NCI-H460 (cell line): ENCODE measurements at places on chromosomes 16 and 17. TPM values are rescaled to one million over a fixed set of nuclear protein-coding genes. Genes with fewer than 3 reads are reported as not detected.

DNA sequence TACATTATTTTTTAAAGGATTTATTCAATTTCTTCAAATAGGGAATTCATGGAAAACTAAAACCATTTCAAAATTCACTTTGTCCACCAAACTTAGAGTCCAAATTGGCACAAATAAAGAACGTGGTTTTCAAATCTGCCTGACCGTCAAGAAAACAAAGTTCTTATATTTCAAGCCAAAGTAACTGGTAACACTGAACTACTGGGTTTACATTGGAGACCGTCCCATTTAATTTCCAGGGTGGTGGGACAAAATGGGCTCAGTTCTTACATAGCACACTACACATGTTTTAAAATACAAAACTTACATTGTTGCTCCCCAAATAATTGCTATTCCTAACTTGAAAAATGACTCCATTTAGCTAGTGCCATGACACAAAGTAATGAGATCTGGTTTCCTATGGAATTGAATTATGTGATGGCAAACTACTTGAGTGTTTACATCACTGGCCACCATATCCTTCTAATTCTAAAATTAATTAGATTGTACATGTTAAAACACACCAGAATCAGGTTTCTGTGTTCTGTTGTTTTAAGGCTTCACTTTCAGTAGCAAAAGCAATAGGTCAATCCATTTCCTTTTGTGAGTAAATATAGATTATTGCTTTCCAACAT lies 6.5 kb downstream of the PSME3IP1 start:
- DNase-seq, result no peak

GRCh38 chr16:8053437-8053836 lies 536.9 kb downstream of the TMEM114 start:
- no peak for DNase-seq

DNA sequence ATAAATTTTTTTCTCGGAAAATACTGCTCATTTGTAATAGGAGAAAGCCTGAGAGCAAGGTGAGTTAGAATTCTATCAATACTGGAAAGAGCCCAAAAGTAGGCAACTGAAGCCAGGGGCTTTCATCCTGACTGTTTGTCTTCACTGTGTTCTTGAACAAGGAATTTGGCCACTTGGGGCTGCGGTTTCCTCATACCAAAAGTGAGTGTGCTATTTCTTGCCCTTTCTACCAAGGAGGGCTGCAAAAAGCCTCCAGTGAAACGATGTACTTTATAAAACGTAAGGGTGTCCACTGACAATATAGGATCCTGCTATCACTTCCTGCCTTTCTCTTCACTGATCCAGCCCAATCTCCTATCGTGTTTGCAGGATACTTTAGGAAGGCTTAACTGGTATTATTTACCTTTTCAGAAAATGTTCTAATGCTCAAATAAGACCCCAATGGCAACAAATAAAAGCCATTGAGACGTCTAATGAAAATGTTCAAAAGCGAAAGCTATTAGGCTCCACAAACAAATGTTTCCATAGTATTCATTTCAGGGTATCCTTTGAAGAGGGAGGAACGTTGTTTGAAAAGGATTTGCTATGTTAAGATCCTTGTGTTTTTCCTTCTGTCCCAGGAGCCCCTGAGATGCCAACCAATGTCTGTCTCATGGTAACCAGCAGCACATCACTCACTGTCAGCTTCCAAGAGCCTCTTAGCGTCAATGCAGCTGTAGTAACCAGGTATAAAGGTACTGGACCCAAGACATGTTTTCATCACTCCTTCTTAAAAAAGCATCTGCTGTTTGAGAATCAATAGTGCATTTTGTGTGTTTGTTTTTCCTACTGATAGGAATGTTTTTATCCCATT lies 219.3 kb upstream of the NOG start:
- no peak for DNase-seq

- peak; percentile 30 for DNase-seq
These were observed 22.7 kb upstream of the SRCIN1 start for GRCh38 chr17:38628441-38628840.

GRCh38 chr17:75922963-75923874 lies 17.6 kb downstream of the FBF1 start:
- no peak for DNase-seq

- peak; percentile 56 for DNase-seq
These were observed 8.2 kb downstream of the SYNGR2 start for GRCh38 chr17:78176548-78177025.

- no peak for DNase-seq
These were observed 14.5 kb upstream of the FOXF1 start for GRCh38 chr16:86495756-86496261.

GRCh38 chr17:60249290-60249826 lies 99.6 kb downstream of the CA4 start:
- no peak for DNase-seq

The GGT6 gene
- total RNA-seq, result not detected in 2 replicates
